CD4-positive, alpha-beta T cell treated with Interleukin-10 for 1 hour (primary cell): ENCODE measurements at places on chromosomes 1 and 21.

DNA sequence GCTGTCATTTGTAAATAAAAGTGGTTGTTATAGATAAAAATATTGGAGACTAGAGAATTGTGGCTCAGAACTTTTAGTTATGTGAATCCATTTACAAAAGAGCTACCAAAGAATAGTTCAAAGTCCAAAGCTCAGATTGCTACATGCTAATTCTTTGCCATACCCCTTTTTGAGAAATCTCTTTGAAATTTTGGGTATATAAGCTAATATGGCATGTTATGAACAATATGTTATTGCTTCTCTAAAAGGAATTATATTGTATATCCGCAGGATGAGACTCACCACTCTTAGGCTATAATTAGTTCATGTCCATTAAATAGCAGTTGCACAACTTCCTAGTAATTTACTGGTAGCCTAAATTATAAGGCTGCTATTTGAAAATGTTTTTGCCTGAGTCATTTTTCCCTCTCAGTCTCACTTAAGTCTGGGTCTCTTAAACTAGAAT lies 178.0 kb downstream of the ZNF281 start:
- DNase-seq, result no peak

DNA sequence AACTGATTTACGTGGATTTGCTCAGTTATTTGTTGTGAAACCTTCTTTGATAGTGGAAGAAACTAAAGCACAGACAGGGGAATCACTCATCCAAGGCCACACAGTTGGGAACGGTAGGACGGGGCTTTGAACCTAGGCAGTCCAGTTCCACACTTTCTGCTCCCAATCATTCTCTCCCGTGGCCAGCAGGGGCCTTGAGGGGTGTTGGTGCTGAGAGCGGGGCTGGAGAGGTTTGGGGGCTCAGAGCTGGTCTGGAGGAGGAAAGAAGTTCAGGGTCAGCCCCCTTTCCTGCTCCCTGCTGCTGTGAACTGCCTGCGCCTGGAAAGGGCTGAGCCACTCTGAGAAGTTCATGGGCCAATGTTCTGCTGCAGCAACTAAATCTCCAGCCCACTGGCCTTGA lies 31.4 kb upstream of the ACTL8 start:
- no peak for DNase-seq

- DNase-seq, result peak; percentile 81
Measured at GRCh38 chr1:52552236-52552504, 722 bp downstream of the TUT4 start.

DNA sequence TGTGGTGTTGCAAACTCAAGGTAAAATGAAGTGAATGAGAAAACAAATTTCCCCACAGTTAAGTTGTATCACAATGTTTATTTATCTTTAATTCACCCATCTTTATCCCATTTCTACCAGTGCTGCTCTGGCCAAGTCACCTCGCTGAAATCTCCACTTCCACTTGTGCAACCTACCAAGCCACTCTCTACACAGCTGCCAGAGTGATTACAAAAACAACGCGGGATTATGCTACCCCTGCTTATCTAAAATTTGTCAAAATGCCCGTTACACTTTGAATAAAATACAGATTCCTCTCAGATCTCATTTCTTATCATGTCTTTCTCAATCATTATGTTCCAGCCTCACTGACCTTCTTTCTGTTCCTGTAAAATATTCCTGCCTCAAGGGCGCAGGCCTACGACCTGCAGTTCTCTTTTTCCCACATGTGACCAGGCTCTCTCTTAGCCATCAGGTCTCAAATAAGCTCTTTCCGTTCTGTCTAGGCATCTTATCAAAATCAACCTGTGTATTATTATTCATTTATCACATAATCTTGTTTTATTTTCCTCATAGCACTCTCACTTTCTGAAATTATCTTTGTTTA lies 95.6 kb downstream of the NTMT2 start:
- no peak for DNase-seq

DNA sequence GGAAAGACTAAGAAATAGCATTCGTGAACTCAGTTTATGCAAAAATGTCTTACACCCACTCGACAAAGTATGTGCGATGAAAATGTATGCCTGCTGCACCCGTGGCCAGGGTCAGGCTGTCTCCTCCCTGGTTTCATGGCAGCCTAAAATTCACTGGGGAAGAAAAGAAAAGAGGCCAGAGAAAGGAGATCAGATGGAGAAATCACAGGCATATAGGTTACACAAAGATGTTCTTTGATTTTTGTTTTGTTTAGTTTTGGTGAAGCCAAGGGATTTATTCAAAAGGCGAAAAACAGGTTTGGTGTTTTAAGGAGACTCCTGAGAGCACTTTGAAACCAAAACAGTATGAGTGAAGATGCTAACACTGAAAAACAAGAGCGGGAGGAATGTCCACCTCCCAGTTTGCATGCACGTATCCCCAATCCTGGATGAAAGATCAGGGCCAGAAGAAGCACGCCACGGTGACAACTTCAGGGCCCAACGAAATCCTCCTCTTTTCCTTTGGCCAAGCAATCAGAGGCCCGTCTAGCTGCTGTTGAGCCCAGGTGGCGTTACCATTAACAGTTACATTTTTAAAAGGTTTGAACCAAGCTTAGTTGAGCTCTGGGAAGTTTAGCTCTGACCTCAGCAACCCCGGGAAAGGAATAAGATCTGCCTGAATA lies 992 bp upstream of the SSX2IP start:
- no peak for DNase-seq

- DNase-seq, result peak; percentile 68
Measured at GRCh38 chr1:160070243-160071163, 543 bp upstream of the KCNJ10 start.

- DNase-seq, result no peak
Measured at GRCh38 chr1:215779729-215780128, 212.6 kb downstream of the KCTD3 start.

- no peak for DNase-seq
Measured at GRCh38 chr1:239795304-239795703, 296.4 kb upstream of the FMN2 start.

DNA sequence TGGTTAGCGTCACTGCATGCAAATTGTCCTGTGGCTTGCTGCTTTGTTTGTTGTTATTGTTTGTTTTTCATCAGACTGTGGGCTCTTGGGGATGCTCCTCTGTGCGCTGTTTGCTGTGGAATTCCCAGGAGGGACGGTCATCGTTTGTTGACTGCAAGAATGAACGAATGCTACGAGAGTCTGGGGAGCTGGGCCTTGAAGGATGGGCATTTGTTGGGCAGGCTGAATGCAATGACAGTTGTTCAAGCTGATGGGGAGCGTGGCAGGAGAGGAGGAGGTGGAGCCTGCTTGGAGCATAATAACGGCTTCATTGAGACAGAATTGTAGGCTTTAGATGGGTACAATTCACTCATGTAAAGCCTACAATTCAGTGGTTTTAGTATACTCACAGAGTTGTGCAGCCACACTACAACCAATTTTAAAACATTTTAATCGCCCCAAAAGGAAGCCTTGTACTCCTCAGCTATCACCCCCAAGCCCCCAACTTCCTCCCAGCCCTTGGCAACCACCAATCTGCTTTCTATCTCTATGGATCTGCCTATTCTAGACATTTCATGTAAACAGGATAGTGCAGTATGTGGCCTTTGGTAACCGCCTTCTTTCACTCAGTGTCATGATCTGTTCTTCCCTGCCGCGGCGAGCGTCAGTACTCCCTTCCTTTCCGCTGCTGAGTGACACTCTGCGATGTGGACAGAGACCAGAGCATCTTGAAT lies 190.2 kb downstream of the CAMTA1 start:
- DNase-seq, result no peak
